ENCODE measurements at places on chromosomes 7 and 10.

DNA sequence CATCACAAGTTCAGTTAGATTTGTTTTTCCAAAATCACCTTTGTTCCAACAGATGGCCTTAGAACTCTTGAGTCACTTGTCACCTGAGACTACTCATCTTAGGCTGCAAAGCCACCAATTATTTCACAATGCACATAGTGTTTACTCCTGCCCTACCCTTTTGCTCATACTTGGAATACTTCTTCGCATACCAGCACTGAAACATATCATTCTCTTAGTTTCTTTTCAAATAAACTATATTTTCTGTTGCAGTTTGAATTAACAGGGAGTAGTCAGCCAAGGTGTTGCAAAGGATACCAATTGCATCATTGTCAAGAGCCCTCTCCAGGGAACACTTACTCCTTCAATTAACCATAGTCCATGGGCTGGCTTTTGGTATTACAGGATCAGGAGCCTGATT is 71.0 kb downstream of the CASD1 start:
- DNase-seq = no peak

- no peak for DNase-seq
Observed at GRCh38 chr7:112897839-112898431, 107.7 kb upstream of the TMEM168 start.

DNA sequence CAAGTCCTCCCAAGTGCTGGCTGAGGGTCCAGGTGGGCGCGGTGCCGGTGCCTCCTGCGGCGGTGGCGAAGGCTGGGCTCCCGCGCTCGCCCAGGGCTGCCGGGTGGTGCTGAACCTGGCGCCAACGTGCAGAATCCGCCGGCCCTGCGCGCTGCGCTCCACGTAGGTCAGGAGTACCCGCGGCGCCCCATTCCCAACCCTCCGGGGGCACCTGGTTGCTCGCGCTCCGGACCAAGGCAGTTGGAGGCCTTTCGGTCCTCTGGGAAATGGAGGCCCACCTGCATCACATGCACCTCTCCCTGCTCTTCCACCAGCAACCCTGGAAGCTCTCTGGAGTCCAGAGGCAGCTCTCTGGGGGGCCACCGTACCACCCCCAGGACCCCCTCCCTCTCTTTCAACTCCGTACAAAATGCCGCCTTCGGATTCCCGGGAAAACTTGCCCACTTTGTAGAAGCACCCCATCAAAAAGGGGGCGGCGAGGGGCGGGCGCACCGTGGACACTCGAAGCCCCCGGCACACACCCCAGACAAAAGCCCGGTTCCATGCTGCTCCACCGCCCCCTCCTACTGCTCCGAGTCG is 745 bp downstream of the SLC16A9 start:
- no peak for DNase-seq

- DNase-seq = no peak
Observed at GRCh38 chr7:101885597-101885955, 68.2 kb downstream of the CUX1 start.

DNA sequence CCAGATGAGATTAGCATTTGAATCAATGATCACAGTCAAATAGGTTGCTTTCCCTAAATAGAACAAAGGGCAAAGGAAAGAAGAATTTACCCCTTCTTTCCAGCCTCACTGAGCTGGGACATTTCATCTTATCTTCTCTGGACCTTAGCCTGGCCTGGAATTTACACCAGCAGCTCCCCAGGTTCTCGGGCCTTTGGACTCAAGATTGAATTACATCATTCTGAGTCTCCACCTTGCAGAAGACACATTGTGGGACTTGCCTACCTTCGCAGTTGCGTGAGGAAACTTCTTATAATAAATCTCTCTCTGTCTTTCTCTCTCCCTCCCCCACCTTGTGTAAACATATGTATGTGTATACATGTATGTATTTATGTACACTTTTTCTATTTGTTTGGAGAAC is 732.4 kb downstream of the IPMK start:
- no peak for DNase-seq

DNA sequence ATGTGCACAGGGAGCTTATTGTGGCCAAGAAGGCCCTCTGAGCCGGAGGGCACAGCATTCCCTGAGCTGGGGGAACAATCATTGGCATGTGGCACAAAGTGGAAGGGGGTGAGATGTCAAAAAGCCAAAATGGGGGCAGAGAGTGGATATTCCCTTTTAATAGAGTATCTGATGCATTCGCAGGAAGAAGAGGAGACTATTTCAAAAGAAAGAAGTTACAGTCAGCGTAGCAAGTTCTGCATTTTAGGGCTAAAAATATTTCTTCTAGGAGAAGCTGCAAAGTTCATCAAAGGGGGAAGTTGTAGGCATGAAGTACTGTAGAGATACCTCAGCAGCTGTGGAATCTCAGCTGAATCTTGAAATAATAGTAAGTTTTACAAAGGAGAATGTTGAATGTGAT is 136.0 kb upstream of the WDR11 start:
- DNase-seq = no peak

- no peak for DNase-seq
Observed at GRCh38 chr7:88001744-88002530, 67.9 kb downstream of the ADAM22 start.

GRCh38 chr7:117185124-117185523 is 137.7 kb downstream of the WNT2 start:
- DNase-seq = no peak

DNA sequence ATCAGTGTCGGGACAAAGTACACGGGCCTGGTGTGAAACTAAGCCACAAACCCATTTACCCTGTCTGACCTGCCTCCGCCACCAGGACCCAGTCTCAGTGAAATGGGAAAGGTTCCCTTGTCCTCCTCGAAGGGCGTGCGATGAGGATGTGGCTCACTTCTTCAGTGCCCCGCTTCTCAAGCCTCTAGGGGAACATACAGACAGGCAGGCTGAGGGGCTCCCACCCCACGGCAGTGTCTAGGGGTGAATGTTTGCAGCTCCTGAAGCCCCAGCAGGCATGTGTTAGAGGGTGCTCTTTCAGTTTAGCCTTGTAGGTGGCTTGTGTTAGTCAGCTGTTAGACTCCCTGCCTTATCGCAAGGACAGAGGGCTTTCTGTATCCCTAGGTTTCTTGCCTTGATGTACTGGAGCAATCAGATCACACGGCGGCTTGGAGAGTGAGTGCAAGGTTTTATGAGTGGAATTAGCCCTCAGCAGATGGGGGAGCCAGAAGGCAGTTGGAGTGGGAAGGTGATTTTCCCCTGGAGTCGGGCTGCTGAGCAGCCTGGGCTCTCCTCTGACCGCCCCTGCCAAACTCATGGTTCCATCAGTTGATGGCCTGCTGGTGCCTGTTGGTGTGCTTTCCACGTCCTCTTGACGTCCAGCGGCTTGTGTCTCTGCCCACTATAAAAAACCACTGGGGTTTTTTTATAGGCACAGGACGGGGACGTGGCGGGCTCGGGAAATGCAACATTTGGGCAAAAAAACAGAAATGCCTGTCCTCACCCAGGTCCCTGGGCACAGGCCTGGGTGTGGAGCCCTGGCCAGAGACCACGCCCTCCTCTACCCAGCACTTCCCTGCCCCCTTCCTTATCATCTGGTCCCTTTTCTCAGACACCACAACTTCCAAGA is 759 bp downstream of the NUDT1 start:
- DNase-seq = no peak

- no peak for DNase-seq
Observed at GRCh38 chr7:98079891-98080648, 26.6 kb upstream of the LMTK2 start.

DNA sequence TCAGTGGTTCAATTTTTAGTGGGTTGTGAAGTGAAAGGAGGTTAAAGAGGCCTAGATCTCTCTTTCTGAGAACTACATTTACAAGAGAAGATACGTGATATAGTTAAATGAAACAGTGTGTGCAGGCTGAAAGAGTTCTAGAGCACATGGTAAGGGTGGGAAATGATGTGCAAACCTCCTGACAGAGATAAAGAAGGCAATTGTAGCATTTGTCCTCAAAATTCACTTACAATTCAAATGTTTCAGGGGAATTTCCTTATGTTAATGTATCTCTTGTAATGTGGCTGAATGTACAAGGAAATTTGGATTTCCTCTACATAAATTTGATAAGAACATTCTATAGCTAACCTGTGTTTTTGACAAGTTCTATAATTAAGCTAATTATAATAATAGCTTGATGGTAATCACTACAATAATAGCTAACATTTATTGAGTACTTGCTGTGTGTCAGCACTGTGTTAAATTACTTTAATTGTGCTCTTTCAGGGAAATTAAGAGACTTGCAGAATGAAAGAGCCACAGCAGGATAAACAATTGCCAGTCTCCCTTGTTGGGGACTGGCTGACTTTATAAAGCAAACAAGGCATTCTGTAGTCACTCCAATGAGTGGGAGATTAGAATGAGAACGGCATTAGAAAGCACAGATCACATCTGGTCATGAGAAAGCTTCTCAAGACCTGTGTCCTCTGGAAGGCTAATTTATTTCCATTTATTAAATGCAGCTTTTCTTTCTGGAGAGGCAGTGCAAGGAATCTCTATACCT is 139.7 kb upstream of the TMEM72 start:
- DNase-seq = no peak

DNA sequence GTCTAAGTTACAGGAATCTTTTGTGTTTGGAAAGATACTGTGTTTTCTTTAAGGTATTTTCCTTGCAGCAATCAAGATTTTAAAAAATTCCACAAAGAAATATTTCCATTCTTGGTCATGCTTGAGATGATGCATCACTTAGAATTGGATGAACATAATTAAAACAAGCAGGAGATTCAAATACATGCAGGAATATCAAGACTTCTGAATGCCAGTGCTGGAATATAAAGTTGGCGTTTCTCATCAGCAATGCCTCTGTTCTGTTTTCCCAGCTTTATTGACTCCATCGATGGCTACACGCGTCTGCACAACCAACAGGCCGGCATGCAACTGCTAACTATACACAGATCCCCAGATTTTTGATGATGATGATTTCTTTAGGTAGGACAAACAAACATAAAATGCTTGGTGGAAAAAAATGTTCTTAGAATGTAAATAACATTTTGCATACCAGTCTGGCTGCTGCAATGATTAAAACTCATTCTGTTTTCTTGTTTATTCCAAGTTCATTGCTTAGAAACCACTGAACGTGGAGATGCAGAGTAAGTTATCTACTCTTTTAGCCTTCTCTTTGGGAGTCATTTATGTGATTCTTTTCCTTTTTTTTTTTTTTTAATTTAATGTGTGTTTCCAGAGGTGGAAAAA is 91.3 kb upstream of the FAM171A1 start:
- no peak for DNase-seq

- no peak for DNase-seq
Observed at GRCh38 chr7:121449329-121449728, 53.2 kb upstream of the FAM3C start.

GRCh38 chr10:35765996-35766395 is 123.9 kb upstream of the FZD8 start:
- no peak for DNase-seq

- no peak for DNase-seq
Observed at GRCh38 chr7:26190417-26190869, 10.1 kb downstream of the HNRNPA2B1 start.

GRCh38 chr7:74029089-74029785 is 1.3 kb downstream of the ELN start:
- DNase-seq = no peak

DNA sequence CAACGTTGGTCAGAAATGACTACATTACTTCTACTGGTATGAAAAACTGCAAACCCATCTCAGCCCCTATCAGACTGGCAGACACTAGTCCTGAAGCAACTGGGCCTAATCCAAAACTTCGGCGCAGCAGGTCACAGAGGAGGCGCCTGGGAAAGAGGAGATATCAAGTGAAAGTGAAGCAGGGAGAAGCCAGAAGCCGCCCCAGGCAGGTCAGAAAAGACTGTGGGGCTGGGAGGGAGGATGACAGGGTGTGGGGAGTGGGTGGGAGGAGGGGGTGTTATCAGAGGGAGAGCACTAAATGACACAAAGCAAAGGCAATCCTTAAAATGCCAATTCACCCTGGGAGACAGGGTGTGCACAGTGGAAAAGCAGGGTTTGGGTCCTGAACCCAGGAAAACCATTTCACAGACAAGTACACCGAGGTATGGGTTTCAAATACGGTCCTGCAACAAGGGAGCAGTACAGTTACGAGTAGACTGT is 731 bp downstream of the CHCHD3 start:
- no peak for DNase-seq

GRCh38 chr10:12965571-12965970 is 35.9 kb downstream of the CCDC3 start:
- no peak for DNase-seq

DNA sequence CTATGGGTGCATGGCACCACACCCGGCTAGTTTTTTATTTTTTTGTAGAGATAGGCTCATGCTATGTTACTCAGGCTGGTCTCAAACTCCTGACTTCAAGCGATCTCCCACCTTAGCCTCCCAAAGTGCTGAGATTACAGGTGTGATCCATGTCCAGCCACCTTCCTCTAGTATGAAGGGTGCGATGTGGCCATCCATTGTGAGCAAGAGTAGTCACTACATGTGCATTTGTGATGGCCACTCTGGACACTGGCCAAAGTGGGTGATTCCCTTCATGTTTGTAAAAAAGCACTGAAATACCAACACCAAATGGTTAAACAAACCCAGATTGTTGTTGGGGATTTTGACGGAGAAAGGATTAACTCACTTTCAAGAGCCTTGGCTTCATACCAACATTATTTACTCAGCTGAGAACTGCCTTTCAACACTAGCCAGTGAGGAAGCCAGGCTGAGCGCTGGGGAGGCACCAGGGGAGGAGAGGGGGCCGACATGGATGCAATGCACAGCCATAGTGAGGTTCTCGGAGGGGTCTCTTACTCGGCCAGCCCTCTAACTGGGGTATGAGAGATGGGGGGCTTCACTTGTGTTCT is 198.1 kb upstream of the LYZL2 start:
- no peak for DNase-seq

DNA sequence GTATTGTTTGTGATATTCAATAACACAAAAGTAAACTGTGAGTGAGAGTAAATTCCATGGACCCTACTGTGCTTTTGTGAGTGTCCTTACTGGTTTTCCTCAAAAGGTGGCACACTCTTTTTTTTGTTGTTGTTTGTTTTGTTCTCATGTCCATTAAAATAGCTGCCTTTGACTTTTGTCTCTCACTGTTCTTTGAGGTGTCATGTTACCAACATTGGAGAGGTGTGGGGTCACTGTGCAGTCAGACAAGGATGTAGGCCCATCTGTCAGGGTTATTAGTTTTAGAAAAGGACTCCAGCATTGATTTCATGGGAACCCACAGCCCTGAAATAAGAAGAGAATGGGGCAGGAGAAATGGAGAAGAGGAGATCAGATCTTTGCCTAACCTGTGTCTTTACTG is 383.1 kb downstream of the SORCS3 start:
- no peak for DNase-seq

DNA sequence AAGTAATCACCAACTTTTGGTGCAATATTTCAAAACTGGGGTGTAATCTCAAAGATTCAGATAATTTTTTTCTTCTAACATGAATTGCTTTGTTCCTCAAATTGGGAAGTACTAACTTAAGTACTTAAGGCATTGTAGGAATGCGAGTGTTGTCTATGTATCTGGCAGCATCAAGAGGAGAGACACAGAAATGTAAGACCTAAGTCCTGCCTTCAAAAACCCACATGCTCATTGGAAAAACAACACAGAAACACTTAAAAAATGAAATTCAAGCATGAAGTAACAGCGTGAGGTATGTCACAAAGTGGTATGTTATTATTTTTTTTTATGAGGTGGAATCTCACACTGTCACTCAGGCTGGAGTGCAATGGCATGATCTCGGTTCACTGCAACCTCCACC is 288.5 kb downstream of the ZEB1 start:
- no peak for DNase-seq

- DNase-seq = no peak
Observed at GRCh38 chr7:31982962-31983361, 87.2 kb downstream of the PDE1C start.

Measured in activated CD4-positive, alpha-beta T cell treated with anti-CD3 and anti-CD28 coated beads for 24 hours (primary cell).